Fibroblast of skin of right quadriceps (primary cell): ENCODE measurements at places on chromosomes 16 and 17.

- DNase-seq, result no peak
Measured at GRCh38 chr17:4215882-4216570, 47.8 kb downstream of the ANKFY1 start.

DNA sequence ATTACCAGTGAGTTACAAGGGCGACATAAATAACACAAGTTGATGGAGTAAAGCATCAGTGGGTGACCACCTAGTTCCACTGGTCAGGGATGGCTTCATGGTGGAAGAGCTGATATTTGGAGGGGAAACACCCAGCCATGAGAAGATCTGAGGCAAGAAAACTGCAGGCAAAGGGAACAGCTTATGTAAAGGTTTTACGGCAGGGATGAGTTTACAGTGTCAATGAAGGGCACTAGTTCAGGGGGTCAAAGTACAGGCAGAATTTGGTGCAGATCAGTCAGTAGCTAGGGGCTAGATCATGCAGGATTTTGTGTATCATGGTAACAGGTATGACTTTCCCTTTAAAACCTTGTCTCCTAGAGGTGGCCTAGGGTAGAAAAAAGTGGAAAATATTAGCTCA is 339.6 kb downstream of the PMP22 start:
- DNase-seq, result no peak

DNA sequence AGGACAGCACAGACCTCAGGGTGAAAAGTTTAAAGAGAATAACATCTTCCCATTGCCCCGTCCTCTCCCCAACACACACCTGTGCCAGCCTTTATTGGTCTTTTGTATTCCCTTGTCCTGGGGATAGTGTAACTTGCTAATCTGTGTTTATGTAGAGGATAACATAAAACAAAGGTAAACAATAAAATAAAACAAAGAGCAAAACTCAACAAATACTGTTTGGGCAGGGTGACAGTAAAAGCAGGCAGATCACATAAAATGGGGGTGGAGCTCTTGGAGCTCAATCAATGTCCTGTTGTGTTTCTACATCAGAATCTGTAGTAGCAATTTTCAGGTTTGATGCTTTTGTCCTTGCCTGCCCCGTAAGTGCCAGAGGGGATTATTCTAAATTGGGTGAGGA is 1939.7 kb downstream of the TP53TG3F start:
- DNase-seq, result no peak

- DNase-seq, result no peak
Measured at GRCh38 chr16:65349626-65350025, 227.8 kb upstream of the CDH11 start.

GRCh38 chr17:36527621-36528250 is 6.9 kb downstream of the MYO19 start:
- no peak for DNase-seq

GRCh38 chr16:7979448-7980132 is 610.7 kb downstream of the TMEM114 start:
- DNase-seq, result no peak

GRCh38 chr17:12505866-12506265 is 159.8 kb upstream of the MYOCD start:
- DNase-seq, result no peak

DNA sequence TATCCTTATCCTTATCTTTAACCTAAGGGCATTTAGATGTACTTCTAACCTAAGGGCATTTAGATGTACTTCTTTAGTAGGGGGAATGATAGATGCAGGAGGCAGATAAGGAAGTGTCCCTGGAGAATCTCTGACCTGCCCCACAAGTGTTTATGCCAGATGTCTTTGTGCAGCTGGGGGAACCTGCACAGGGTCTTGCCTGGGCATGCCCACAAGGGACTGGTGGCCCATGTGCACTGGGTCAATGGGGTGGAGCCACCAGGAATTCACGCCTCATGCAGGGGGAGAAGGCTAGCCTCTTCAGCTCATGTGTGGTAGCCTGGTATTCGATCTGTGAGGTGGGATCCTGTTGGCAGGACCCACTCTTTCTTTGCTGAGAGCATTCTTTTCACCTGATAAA is 38.0 kb downstream of the CA10 start:
- no peak for DNase-seq

DNA sequence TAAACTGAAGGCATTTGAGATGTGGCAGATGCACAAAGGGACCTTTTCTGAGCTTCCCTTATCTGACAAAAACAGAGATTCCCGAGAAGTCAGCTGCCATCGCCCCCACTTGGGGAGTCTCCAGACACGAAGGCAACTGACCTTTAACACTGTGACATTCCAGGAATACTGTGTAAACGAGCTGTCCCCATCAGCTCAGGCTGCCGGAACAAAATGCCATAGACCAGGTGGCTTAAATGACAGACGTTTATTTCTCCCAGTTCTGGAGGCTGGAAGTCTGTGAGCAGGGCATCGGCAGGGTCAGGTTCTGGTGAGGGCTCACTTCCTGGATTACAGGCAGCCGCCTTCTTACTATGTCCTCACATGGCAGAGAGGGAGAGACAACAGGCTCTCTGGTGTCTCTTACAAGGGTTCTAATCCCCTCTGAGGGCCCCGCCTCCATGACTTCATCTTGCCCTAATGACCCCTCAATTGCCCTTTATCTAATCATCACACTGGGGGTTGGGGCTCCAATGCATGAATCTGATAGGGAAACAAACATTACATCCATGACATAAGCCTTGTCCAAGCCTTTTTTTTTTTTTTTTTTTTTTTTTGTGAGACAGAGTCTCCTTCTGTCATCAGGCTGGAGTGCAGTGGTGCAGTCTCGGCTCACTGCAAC is 178.5 kb upstream of the RPL38 start:
- DNase-seq, result no peak

DNA sequence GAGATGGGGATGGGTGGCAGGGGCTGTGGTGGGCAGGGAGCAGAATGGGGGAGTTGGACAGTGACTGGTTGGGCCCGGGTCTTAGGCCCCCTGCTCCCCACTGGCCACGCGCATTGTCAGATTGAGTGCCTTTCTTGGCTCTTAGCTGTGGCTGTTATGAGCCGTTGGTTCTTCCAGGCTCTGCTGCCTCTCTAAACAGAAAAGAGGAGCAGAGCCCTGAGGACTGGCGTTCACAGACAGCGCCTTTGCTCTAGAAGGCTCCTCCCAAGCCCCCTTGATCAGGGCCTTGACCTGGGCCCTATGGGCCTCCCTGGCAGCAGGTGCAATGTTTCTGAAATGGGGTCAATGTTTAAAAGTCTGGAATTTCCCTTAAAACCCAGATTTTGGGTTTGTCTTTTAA is 14.8 kb upstream of the NUDT16L1 start:
- DNase-seq, result no peak

DNA sequence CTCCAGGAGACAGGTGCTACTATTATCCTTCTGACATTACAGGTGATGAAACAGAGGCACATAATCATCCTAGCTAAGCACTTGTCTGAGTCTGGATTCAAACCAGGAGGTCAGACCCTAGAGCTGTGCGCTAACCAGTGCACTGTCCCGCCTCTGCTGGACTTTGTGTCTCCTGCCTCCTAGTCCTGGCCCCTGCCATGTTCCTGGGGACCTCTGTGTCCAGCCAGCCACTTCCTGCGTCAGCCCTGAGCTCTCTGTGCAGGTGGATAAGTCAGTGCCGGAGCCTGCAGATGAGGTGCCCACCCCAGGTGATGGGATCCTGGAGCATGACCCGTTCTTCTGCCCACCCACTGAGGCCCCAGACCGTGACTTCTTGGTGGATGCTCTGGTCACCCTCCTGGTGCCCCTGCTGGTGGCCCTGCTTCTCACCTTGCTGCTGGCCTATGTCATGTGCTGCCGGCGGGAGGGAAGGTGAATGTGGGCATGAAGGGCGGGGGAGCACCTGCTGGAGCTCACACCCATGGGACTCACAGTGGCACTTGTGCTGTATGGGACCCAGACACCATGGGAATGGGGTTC is 4.2 kb downstream of the SGCA start:
- DNase-seq, result no peak

DNA sequence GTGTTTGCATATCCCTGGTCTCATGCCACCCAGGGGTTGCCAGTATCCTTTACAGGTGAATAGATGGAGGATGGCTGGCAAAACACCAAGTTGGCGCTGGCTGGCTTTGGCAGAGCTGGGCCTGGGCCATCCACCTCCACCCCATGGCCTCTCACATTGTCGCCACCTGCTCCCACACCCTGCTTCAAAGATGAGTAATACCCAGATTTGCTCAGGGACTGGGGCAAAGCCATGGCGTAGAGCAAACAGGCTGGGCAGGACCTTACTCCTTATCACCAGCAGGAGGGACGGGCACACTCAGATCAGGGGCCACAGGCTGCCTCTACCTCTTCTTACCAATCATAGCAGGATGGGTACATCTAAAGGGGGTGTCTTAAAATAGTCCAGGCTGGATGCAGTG is 24.3 kb downstream of the PLA2G10 start:
- DNase-seq, result no peak

DNA sequence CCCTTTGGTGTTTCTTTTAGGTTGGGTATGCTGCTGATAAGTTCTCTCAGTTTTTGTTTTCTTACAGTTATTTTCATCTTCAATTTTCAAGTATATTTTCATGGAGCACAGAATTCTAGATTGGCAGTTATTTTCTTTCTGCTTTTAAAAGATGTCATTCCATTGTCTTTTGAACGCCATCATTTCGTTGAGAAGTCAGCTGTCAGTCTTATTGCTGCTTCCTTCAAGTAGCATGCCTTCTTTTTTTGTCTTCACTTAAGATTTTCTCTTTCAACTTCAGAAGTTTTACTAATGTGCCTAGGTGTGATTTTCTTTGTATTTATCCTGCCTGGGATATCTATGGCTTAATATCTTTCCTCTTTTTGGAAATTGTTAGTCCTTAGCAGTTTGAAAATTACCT is 262.2 kb upstream of the PMFBP1 start:
- DNase-seq, result peak; percentile 27

- DNase-seq, result peak; percentile 52
Measured at GRCh38 chr17:65856865-65857264, 295.4 kb upstream of the AXIN2 start.

DNA sequence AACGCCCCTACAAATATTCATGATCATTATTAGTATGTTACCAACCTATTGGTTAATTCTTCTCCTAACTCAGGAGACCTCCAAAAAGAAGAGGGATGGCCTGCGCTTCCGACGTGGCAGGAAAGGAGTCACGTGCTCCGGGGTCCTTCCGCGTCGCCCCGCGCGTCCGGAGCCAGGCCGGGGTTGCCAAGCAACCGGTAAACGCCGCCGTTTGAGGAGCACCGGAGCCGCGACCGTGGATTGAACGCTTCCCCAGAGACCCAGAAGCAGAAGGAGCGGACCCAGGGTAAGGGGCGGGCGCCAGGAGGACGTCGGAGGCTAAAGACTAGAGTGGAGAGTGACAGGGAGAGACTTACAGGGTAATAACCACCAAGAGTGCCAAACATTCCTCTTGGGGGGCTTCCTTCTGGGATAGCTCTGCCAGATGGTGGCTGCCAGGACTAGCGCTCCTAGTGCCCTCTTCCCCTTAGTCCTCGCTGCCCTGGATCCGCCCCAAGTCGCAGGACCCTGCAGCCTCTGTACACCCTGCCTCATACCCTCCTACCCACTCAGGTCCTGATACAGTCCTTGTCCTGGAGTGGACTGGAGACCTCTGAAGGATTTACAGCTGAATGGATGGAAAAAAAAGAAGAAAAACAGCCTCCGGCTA is at the start of gene DNAI2:
Gene DNAI2 (plus strand): TSS at position 175 of the 649 bp plus-strand sequence. CDS start 7,584 bp downstream, outside the sequence.
- no peak for DNase-seq

- DNase-seq, result no peak
Measured at GRCh38 chr16:57382535-57383275, 10.4 kb downstream of the CX3CL1 start.

DNA sequence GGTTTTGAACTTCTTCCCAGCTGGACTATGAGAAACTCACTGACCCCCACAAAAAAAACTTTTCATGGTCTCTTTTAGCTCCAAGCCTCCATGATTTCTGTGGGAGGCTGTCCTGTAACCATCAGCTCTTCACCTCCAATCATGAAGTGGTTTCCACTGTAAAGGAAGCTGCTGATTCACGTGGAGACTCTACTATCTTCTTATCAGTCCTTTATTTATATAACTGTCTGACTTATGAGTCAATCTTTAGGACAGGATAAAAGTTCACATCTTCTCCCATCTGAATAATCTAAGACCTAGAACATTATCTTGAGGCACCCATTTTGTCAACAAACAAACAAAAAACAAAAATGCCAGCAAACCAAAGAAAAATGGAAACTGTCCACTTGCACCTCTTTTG is 409.9 kb downstream of the SLC39A11 start:
- peak; percentile 28 for DNase-seq

GRCh38 chr16:20916942-20917341 is 16.4 kb downstream of the LYRM1 start:
- DNase-seq, result no peak

DNA sequence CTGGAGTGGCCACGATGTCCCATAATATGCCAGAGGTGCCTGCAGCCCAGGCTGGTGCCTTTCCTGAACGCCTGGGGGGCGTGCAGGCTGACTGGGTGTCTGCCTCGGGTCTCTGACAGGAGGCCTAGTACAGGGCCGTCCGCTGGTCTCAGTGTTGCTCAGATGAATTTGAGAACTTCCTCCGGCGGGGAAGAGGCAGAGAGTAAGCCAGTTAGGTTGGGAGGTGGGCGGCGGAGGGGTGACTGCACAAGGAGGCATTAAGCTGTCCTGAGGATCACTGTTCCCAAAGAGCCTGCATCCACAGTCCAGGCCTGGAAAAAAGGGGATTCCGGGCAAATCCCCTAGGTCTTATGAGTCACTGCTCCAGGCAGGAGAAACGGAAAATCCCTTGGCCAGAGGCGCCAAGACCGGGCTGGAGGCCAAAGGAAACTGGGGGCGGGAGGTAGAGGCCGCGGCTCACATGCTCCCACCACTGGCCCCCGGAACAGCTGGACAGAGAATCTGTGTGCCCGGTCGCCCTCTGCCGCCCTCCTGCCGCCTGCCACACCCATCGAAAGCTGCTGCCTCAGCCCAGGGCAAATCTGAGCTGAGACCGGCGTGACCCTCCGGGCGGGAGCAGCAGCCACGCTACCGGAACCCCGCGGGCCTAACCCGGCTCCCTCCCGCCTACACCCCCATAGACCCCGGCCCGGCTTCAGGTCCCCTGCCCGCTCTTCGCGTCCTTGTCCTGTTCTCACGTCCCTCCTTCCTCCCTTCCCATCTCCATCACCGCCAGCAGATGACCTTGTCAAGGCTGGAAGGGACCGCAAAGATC is 1.2 kb downstream of the TRIM47 start:
- DNase-seq, result peak; percentile 87

DNA sequence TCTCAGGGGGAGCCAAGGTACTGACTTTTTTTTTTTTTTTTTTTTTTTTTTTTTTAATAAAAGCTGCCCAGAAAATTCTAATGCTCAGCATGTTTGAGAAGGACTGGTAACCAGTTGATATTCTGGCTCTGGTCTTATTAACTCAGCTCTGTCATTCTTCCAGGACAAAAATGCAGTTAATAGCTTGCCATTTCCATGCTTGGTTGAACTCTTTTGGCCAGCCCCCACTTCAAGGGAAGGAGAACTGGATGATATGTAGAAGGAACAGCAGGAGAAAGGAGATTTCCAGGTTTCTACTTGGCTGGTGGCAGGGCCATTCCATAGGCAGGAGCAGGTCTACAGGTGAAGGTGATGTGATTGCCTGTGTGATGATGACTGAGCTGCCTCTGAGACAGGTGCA is 59.2 kb upstream of the TANC2 start:
- DNase-seq, result no peak

- DNase-seq, result no peak
Measured at GRCh38 chr17:44918006-44918405, 2.7 kb upstream of the GFAP start.
